ENCODE measurements at places on chromosomes 5 and 9. TPM values are rescaled to one million over a fixed set of nuclear protein-coding genes. Genes with fewer than 3 reads are reported as not detected.

Gene BAAT
- not detected for total RNA-seq

Gene FOXI1
- not detected for total RNA-seq

- DNase-seq: no peak
These were observed 29.3 kb upstream of the RNF130 start for GRCh38 chr5:180100621-180101450.

Gene F2RL1
- total RNA-seq: 91.6 TPM
